ENCODE measurements at places on chromosomes 7 and 10.
A peak's percentile ranks its signal among the peaks of the same experiment; 100 is the strongest.

GRCh38 chr7:29457565-29458011, 106.0 kb upstream of the PRR15 start:
- no peak for DNase-seq

- DNase-seq: no peak
Observed at GRCh38 chr7:112896026-112896601, 105.9 kb upstream of the TMEM168 start.

- DNase-seq: no peak
Observed at GRCh38 chr10:66362522-66362921, 563.3 kb upstream of the LRRTM3 start.

DNA sequence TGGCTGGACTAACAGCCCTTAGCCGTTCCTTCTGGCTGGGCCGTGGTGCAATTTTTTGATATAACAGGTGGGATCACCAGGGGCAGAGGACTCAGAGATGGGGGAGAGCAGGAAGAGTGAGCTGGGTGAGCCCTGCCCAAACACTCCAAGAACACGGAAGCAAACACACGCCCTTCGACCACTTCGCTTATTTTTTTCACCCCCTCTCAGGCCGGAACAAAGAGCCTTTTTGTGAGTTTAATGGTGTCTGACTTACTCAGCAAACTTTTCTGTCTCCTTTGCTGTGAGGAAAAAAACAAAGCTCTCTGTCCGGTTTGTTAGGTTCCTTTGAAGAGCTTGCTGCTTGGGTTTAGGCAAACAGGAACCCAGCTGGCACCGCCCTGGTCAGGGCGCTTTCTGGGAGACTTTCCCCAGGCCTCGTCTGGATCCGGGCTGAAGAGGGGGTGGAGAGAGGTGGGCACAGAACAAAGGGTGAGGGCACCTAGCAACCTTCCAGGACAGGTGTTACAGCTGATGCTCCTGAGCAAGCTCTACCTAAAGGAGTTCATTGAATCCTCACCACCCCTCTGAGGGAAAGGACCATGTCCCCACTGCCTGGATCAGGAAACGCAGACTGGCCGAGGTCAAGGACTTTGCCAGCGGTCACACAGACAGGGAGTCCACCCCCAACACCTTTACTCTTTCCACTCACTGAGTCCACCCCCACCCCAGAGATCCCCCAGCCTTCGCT, 23.3 kb downstream of the CALML3 start:
- peak; percentile 62 for DNase-seq

DNA sequence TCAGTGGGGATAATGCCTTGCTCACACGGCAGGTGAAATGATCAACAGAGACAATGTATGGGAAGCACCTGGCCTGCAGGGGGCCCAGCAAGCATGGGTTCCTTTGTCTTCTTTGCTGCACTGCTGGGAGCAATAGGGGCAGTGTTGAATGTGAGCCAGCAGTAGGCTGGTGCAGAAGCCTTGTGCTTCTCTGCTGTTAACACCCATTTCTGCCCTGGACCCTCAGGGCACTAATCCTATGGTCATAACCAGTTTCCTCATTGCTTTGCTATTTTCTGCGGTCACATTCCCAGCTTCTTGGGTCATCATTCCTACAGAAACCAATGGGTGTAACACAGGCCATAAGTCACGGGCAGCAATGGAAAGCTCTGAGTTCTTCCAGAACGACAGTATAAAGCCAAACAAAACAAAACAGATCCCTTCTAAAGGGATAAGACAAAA, 10.9 kb upstream of the LGI1 start:
- no peak for DNase-seq

- DNase-seq: peak; percentile 26
Observed at GRCh38 chr10:50788951-50789945, 49.5 kb downstream of the ASAH2B start.

- no peak for DNase-seq
Observed at GRCh38 chr10:21292763-21293517, 232.5 kb downstream of the SKIDA1 start.
